ENCODE measurements at places on chromosomes 11 and 22.

GRCh38 chr11:66743271-66743968 lies 14.4 kb upstream of the SPTBN2 start:
- no peak for DNase-seq

GRCh38 chr11:117814766-117815261 lies 9.7 kb downstream of the FXYD2 start:
- peak; percentile 76 for DNase-seq

DNA sequence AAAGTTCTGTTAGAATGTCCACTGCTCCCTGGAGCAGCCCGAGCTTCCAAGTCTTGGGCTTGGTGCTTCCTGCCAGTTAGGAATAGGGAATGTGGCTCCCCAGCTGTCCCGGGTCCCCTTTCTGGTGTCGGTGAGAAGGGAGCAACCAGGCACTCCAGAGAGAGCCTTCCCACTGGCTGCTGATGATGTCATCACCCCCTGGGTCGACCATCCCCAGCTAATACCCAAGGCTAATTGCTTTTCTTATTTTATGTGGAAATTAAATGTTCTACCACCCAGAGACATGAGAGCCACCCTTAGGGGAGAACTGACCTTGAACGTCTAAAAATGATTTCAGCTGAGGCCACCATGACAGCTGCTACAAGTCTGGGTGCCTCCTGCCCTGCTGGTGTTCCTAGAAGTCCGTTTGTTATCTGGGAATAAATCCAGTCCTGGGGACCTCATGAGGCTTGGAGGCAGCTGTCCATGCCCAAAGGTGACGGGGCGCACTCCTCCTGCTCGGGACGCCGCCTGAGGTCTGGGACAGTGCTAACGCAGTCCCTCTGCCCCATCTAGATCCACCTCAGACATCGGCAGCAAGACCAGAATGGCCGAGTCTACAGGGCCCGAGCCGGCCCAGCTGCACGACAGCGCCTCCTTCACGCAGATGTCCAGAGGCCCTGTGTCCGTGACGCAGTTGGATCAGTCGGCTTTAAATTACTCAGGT lies 42.3 kb downstream of the C11orf91 start:
- DNase-seq = no peak

DNA sequence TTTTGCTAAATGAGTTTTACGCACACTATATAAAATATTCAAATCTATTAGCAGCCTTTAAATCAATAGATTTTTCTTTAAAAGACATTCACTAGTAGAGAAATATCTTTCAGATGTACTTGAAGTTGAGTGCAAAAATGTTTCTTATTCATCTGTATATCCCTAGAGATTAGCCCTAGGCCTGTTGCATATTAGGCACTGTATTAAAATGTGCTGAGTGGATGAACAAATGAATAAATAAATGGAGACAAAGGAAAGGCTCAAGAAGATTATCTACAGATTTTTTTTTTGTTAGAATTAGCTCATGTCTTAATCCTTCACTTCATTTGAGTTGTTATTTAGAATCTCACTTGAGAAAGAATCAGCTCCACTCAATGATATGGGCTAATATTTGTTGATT lies 12.0 kb upstream of the MMP13 start:
- no peak for DNase-seq

DNA sequence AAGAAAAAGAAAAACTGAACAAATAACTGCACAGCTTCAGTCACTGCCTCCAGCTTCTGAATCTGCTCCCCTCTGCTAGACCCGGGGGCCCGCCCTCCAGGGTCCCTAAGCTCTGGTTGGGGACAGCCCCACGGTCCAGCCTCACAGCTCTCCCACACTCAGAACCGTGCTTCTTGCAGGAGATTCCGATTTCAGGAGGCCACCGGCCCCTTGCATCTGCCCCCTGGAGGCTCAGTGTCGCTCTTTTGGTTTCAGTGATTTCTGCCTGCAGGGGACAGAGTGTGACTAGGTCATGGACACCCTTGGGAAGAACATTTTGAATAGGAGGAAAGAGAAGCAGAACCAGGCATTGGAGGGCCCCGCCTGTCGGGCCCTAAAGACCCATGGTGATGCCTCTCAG lies 23.1 kb upstream of the RPS3 start:
- no peak for DNase-seq

DNA sequence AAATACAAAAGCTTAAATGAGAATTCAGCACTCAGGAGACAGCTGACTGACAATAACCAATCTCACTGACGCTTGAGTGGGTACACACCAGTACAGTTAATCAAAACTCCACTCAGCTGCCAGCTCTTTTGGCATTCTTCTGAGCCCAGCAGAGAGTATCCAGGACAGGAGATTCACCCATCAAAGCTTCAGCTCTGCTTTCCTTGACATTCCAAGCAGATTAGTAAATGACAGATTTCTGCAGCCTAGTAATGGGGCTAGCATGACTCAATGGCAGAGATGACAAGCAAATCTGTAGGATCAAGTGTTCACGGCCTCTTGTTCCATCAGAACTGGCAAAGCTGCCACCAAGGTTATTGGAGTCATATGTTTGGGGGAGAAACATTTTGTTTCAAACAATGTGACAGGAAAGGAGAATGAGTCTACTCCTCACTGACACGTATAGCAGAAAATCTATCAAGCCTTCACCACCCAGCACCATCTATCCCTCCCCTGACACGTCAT lies 420.0 kb downstream of the DYNC2H1 start:
- no peak for DNase-seq

- DNase-seq = no peak
These were observed 64.7 kb downstream of the MTNR1B start for GRCh38 chr11:93034031-93034722.

GRCh38 chr11:115985896-115986295 lies 481.7 kb upstream of the CADM1 start:
- no peak for DNase-seq

DNA sequence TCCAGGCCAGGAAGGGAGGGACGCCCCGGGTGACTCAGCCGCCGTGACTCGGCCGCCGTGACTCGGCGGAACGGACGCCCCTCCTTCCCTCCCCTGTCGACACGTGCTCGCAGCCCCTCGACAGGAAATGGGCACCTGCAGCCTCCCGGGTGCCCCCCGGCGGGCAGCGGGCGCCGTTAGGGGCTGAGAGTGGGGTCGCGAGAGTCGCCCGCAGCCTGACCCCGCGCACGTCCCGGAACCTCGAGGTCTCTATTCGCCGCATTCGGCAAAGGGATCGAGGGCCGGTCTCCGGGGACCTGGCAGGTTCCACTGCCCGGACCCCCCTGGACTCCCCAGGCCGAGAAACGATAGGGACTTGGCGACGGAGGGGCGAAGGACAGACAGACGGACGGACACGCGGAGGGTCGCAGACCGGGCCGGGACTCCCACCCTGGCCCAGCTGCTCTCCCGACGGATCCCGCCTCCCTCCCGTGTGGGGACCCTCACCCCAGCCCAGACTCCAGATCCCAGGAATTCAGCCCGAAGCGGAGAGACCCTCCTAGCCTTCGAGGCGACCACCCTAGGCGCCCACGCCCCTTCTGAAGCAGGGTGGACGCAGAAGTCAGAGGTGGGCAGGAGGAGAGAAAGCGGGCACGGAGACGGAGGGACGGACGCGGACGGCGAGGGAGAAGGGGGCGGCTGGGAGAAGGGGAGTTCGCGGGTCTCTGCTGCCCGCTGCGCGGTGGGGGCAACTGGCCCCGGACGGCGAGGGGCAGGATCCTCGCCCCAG lies 648 bp downstream of the FOSL1 start:
- no peak for DNase-seq

DNA sequence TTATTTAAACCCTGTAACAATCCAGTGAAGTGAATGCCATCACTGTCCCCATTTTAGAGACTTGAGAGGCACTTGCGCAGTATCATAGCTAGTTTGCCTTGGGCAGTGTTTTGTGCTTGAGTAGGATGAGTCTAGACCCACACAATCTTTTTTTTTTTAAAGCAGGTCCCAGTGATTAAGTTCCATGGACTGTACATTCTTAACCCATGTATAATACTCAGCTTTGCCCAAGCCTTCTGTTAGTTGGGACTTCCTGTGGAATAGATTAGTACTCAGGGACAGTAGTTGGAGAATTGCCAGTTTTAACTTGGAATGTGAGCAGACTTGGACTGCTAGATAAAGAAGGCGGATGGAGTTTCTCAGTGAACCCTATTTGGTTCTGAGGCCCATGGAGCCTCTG lies 108.6 kb upstream of the RASSF10 start:
- no peak for DNase-seq

- DNase-seq = no peak
These were observed 39.6 kb upstream of the AMOTL1 start for GRCh38 chr11:94728541-94728940.

DNA sequence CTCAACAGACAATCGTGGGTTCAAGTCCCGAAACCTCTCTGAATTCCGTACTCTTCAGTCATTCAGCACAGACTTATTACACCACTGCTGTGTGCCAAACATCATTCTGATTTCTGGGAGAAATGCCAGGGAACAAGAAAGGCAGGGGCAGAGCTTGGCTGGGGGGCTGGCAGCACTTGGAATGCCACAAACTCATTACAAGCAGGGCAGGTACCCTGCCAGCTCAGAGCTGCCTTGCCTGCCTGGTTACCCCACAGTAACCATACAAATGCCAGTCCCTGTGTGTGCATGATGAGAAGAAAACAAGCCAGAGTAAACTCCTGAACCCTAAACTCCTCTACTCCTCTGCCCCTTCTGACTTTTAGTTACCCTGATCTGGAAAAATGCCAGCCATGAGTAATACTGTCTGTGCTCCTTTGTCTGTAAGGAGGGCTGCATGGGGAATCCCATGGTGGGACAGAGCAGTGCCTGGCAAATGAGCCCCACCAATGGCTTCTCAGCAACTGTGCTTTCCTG lies 6.9 kb upstream of the RAD9A start:
- DNase-seq = no peak

DNA sequence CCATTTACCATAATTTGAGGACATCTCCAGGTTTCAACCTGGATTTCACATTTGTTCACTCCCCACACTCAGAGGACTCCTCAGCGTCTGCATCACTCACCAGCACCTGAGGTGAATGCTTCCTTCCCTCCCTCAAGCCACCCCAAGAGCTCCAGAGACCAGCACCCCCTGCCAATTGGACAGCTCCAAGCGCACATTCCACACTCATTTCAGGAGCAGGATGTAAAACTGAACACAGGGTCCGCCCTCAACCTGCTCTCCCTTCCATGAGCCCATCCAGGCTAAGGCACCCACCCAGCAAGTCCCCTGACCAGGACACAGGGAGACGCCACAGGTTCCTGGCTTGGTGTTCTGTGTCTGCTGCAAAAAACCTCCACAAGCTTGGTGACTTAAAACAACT lies 3.9 kb downstream of the SCGB1D1 start:
- no peak for DNase-seq

- DNase-seq = no peak
These were observed 75.8 kb downstream of the BUD13 start for GRCh38 chr11:116697011-116697410.

DNA sequence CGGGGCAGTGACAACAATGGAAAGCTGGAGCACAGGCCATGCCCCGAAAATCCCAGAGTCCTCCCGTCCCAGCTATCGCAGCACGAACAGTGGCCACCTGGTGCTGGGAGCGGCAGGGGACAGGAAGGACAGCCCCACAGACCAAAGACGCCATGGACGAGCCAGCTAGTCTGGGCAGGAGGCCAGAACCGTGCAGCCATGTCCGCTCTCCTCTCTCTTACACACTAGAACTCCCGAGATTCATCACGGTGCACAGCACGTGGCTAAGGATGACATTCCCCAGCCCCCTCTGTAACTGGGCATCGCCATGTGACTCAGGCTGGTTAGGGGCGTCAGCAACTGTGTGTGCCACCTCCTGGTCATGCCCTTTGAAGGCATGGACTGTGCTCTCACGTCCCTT lies 4.6 kb downstream of the CDPF1 start:
- no peak for DNase-seq

DNA sequence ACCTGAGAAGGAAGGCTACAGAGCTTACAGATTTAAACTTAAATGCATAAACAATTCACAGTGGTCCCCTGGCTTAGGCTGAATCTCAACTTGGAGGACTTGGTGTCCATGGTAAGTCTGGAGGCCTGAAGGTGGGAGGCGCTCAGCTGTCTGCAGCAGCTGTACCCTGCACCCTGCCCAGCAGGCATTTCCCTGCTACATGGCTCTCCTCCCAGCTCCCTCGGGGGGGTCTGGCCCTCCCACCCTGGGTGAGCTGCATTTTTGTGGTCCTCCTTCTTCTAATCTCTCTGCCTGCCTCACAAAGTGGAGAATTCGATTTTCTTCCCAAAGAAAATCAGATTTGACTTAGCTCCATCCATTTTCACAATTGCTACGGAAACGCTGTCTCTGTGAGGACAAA lies 273.2 kb downstream of the KIRREL3 start:
- DNase-seq = no peak

DNA sequence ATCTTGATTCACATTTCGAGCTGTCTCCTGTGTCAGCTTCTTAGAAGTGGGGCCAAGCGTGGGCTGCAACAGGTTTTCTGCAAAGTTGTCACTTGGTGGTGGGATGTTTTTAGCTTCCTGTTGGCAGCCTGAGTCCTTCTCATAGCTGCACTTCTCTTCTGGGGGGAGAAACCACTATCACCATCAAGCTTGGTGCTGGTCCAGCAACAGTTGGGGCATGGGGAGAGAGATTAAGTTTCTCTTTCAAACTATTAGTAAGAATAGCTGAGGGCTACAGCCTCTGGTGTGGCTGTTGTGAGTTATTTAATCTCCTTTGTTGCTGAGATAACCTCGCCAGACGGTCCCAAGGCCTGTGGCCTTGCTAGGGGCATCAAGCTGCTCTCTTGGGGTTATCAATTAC lies 123.3 kb upstream of the CRYBB3 start:
- no peak for DNase-seq

DNA sequence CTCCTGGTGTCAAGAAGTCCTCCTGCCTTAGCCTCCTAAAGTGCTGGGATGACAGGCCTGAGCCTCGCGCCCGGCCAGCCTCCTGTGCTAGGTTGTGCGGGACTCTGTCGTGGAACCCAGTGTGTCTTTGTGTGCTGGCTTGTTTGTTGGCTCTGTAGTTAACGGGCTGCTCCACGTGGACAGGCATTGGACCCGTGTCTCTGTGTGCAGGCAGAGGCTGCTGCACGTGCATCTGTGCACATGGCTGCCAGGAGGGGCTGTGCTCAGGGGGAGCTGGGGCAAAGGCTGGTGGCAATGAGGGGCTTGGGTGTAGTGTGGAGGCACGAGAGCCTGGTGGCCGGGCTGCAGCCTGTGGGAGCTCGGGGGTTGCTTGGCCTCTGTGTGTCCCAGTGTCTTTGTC lies 121.3 kb upstream of the ALDH3B2 start:
- no peak for DNase-seq

- no peak for DNase-seq
These were observed 166.1 kb upstream of the MTNR1B start for GRCh38 chr11:92803391-92803790.

- DNase-seq = no peak
These were observed 109.8 kb downstream of the KCNQ1 start for GRCh38 chr11:2554338-2555207.

GRCh38 chr22:43431808-43432554 lies 20.2 kb downstream of the MPPED1 start:
- DNase-seq = no peak

Measured in CD4-positive, alpha-beta T cell (primary cell).